Fibroblast of skin of left quadriceps (primary cell): ENCODE measurements at places on chromosomes 16 and 17.

GRCh38 chr16:76583466-76583865, 306.3 kb downstream of the CNTNAP4 start:
- peak; percentile 10 for DNase-seq

DNA sequence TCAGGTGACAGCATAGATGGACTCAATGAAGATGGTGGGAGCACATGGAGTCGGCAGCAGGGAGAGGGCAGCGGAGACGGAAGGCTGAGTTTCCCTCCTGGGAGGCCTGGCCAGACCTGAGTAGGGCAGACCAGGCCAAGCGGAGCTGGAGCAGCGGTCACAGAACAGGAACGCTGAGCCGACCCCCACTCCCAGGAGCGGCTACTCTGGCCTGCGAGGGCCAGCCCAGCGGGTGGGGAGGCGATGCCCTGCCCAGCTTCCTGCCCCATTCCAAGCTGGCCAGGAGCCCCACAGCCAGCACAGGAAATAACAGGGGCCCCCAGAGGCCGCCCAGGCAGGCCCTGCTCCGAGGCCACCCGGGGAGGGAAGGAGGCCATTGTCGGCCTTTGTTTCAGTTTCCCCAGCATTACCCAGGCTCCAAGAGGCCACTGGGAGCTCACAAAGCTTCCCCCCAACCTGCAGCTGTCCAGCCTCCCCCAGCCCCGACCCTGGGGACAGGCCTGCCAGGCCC, 79.8 kb downstream of the ZNF423 start:
- DNase-seq: no peak

- no peak for DNase-seq
Measured at GRCh38 chr16:266258-267164, 9.2 kb downstream of the RGS11 start.

GRCh38 chr17:74217037-74217730, 3.8 kb downstream of the TTYH2 start:
- no peak for DNase-seq

GRCh38 chr17:59505610-59506276, 59.7 kb upstream of the DHX40 start:
- no peak for DNase-seq
